ENCODE measurements at places on chromosomes 6 and 20.

GRCh38 chr6:53504512-53504911 lies 40.4 kb downstream of the GCLC start:
- no peak for DNase-seq

DNA sequence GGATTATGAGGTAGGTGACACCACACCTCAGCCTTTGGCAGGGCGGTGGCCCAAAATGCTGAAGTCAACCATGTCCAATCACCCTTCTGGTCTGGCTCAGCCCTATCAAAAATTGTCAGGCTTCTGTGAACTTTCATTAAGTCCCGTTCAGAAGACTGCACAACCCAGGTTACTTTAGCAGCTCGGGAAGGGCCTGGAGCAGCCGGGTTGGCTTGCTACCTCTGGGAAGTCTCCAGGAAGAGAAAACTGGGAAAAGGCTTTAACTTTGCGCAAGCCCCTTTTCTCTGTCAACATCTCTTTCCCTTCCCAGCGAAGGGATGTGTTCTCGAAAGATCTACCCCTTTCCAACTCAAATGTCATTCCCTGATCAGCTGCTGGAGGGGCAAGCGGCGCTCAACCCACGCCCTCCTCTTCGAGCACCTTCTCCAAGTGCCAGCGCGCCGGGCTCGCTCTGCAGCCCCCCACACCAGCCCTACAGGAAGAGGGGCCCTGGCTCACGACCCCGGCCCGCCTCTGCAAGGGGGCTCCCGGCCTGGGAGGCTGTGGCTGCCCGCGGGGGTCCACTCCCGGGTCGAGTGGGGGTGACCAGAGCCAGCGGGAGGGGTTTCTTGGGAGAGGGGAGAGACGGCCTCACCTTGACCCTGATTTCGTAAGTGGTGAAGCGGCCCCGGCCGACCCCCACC lies 573 bp downstream of the SNX3 start:
- DNase-seq: peak; percentile 35

DNA sequence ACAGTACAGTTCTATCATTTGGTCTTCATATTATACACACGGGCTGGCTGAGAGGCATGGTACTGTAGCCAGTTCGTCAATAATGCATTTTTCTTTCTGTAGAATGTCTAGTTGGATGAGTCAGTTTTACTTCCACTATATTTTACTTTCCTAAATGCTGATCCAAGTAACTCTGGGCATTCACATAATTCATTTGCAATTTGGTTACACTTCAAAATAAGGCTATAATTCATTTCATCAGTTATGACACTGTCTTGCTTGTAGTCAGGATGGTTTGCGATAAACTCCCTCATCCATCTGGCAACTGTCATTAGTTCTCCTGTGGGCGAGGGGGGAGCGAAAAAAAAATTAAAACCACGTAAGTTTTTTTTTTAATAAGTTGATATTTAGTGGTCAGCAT lies 46.3 kb downstream of the GCLC start:
- no peak for DNase-seq

DNA sequence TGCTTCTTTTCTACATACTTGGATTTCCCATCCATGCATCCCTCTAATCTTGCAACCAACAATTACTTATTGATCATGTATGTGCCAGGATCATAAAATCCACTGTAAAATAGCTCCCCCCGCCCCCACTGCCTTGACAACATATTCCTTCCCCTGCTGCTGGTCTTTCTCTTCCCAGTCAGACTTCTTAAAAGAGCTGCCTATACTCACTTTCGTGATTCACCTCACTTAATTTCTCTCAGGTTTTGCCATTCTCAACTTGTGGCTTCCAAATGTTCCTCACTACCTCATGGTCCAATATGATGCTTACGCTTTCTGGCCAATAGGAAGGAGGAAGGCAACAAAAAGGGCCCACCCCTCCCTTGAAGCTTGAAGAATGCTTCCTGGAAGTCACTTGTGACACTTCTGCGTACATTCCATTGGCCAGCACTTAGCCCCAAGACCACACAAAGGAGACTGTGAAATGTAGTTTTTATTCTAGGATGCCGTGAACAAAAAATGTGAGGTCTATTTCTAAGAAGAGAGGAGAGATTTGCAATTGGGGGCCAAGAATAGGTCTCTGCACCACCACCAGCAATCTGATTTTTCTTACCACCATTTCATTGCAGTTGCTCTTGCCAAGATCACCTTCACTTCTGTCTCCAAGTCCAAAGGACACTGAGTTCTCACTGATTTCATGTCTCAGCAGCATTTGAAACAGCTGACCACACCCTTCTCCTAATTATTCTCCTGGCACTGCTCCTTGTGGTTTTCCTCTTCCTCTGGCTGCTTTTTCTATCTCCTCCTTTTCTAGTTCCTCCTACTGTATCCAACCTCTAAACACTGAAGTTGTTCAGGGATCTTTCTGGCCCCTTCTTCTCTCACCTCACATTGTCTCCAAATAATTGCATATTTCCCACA lies 30.8 kb downstream of the CD164 start:
- DNase-seq: no peak

GRCh38 chr20:2138396-2138795 lies 36.8 kb downstream of the STK35 start:
- no peak for DNase-seq

GRCh38 chr6:133099573-133099972 lies 141.6 kb upstream of the EYA4 start:
- DNase-seq: no peak

- no peak for DNase-seq
These were observed at the start of gene CCM2L for GRCh38 chr20:32010101-32010500. Gene CCM2L, plus strand, starts transcription at chr20:32010438. Its CDS starts 17 bp downstream, at chr20:32010455.

- no peak for DNase-seq
These were observed 40.7 kb upstream of the ID4 start for GRCh38 chr6:19796452-19796851.

DNA sequence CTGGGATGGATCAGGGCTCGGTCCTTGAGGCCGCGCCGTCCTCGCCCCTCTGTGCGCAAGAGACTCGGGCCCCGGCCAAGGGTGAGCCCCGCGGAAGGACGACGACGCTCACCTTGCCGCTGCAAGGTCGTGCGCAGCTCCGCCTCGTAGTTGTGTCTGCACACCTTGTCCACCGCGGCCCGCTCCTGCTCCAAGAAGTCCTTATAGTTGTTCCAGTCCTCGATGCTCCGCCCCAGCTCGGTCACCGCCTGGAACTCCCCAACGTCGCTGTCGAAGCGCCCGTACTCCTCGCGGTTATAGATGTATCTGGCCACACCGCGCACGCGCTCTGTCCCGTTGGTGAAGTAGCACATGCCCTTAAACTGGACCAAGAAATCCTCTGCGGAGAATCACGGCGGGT lies 1.8 kb downstream of the HLA-DQB2 start:
- no peak for DNase-seq

DNA sequence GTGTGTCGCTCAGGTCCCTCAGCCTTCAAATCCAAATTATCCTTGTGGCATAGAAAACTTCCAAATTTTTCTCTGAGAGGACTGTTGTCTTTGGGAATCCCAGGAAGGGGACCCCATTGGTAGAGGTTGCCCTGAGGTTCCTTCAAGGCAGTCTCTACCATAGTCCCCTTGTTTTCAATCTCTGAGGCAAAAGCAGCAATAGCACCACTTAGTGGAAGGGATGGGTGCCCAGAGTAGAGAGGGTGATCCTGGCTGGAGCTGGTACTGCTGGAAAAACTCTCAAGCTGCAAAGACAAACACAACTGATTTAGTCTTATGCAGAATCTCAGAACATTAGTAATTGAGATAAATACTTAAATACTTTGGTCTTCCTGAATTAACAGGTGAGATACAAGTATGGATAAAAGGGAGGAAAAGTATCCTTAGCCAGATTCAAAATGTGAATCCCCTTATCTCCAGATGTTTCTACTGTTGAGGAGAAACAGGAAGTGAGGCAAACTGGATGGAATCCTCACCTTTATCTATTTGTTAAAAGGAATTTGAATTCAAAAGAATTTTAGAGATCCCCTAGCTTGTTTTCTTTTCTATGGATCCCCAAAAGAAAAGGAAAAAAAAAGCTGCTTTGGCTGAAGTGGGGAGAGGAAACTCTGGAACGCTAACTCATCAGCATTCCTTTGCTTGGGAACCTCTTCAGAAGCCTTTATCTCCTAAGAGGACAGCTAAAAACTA lies 13.4 kb downstream of the ZNF318 start:
- no peak for DNase-seq

DNA sequence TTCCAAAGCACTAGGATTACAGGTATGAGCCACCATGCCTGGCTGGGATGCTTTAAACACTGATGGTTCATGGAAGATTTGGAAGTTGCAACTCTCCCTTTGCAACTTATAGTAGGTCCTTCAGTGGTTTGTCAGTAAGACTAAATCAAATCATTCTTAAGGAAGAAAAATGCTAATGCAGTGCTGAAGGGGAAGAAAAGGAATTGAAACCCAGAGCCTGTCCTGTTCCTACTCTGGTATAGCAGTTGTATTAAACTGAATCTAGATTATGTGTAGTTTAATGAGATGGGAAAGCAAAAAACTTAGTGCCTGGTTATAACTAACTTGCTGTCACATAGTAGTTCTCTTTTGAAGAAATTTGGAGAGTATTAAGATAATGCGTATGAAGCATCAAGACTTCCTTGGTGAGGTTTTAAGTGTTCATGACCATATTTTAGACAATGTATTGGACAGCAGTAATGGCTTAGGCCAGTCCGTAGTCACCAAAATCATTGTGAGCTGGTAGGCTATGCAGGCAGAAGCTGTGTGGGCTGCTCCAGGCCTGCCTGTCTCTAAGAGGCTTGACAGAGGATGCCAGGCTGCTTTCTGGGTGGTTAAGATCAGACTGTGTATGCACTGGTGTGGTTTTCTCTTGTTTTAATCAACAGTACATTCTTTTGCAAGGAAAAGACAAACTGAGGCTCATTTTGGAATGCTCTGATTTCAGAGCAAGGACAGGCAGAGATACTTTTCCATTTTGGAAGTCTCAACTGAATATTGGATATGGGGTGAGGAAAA lies 14.0 kb downstream of the PAQR8 start:
- DNase-seq: no peak

DNA sequence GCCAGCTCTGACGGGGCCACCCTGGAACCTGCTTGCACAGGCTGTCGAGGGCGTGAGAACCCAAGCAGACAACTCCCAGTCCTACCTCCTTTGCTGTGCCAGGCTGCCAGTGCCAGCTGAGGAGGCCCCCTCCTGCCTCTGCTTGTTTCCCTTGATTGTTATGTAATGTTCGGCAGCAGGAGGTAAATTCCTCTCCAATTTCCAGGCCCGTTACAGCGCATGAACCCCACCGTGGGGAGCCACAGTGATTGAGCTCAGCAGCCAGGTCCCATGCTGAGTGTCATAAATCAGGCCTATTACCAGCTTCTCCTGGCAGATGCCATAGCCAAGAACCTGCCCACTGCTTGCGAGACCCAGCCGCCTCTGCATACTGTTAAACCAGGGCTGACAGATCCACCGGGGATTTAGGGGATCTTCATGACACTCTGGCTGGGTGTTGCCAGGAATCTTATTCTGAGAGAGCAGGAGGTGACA lies 320.5 kb downstream of the DHX35 start:
- no peak for DNase-seq
